ENCODE measurements at places on chromosomes 2 and 18.

- DNase-seq, result no peak
Observed at GRCh38 chr2:45114221-45114955, 105.1 kb upstream of the SIX2 start.

- DNase-seq, result no peak
Observed at GRCh38 chr2:227513113-227513512, 41.2 kb downstream of the AGFG1 start.

- no peak for DNase-seq
Observed at GRCh38 chr18:36568487-36568886, 260.3 kb downstream of the TPGS2 start.

GRCh38 chr18:2889761-2890192 is 43.0 kb downstream of the EMILIN2 start:
- no peak for DNase-seq

- DNase-seq, result no peak
Observed at GRCh38 chr18:42574871-42575270, 540.6 kb downstream of the RIT2 start.

DNA sequence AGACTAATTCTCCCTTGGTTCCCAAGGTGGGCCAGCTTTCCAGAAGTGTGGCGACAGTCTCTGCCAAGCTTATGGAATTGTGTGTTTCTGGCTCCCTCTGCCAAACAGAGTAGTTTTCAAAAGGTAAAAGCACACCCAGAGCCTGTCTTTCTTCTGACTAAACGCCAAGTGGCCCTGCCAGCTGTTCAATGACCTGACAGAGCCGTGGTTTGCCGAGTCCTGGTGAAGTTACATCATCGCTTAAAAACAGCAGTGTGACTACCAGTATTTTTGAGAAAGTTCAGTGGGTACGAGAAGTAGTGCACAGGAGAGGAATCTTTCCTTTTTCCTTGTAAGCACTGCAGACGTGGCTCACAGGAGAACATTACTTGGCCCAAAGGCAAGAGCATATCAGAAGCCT is 1.9 kb downstream of the PER2 start:
- no peak for DNase-seq

DNA sequence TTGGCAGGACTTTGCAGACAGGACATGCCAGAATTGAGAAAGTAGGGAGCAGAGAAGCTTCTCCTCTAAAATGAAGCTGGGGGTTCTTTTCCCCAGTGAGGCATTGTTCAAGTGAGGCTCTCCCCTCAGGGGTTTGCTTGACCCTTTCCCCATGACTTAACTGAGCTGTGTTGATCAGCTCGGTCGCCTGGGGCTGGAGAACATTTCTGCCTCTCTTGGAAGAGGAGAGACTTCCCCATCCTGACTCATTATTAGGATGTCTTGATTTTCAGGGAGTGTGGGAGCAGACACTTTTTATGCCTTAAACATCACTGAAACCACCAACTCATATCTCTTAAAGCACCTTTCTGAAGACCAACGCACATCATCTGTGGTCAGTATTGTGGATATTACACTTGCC is 27.9 kb upstream of the GLI2 start:
- no peak for DNase-seq

GRCh38 chr2:214377286-214377624 is 33.6 kb upstream of the VWC2L start:
- no peak for DNase-seq

GRCh38 chr2:45857867-45858520 is 206.5 kb downstream of the PRKCE start:
- DNase-seq, result no peak

DNA sequence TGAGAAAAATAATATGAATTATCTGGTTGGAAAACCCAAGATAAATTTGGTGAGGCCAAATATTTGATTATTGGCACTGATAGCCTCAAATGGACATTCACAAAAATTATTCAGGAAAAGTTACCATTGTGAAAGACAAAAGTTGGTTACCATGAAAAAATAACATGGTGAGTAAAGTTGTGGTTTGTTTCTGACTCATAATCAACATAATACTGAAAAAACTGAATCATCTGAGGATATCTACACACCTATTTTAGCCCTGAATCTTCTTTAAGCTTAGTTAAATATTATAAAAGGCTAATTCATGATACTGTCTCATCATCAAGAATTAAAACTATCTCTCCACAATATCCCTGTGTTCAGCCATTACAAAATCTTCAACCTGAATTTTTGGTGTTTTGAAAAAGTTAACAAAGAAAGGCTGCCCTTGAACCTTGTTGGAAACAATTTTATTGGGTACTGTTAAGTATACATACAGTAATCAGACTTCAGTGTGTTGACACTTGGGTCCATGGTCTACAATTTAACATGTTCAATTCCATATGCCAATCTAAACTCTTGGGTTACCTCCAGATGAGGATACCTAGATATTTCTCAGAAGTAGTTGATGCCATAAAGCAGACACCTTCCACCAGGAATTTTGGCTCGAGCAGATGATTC is 607.5 kb upstream of the SLC39A10 start:
- DNase-seq, result no peak

DNA sequence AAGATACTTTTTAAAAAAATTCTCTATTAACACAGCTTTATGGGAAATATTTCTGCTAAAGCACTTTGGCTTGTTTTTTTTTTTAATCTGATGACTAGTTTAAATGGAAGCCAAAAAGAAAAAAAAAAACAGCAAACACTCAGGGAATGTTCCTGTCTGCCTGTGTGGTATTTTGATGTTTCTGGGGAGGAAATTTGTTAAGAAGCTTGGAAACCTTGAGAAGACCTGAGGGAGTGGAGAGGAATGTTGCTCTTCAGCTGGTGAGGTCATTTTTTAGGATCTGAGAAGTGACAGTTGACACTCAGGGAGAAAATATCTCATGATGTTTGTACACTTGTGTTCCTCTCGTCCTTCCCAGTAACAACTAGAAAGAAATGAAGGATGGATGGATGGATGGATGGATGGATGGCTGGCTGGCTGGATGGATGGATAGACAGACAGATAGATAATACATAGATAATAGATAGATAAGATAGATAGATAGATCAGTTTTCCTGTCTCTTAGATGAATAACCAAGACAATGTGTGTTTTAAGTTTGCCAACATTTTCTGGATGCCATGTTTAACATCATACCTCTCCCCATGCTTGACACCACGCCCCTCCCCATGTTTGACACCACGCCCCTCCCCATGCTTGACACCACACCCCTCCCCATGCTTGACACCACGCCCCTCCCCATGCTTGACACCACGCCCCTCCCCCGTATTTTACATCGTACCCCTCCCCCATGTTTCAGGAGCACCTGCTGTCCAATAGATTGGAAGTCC is 84.8 kb downstream of the CTIF start:
- DNase-seq, result no peak

GRCh38 chr18:2254977-2255376 is 316.3 kb downstream of the METTL4 start:
- no peak for DNase-seq

- DNase-seq, result no peak
Observed at GRCh38 chr2:182049372-182050148, 63.9 kb downstream of the PPP1R1C start.

DNA sequence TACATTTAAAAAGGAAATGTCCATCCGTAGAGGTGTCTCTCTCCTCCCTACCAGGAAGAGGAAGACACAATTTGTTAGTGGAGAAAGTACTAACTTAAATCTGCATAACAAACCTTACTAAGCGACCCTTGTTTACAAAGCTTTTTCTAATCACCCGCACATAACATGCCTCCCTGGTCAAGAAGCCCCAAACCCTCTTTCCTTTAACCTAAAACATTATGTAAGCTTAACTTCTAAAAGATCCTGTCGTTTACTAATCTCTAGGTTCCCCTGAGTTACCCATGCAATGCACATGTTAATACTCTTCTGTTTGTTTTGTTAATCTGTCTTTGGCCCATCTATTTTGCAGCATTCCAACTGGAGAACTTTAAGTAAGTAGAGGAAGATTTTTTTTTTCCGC is 630.3 kb upstream of the NRXN1 start:
- no peak for DNase-seq

DNA sequence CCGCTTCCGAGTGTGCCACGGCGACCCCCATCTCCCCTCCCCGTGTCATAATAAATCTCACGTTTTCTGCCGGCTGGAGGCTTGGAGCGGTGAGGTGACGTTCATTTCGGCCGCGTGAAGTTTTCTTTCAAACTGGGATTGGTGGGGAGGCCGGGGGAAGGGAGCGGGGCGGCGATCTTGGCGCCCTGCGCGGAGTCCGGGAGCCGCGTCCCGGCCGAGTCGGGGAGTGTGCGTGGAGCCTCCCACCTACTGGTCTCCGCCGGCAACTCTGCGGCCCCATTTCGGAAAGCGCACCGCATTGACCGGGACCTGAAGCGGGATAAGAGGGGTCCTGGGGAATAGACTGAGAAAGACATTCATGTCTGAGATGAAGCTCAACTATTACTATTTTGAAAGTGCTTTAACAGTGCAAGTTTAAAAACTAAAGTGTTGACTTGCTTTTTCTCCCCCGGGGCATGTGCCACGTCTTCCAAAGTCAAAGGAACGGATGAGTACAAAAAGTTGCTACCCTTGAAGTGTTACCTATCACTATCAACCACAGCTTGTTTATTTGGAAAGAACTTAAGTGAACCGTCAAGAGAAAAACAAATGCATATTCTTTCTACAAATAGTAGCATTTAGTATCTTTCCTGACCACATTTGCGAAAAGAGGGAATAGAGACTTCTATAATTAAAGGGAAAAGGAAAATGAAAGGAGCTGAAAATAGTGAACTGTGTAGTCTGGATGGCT is 818 bp upstream of the IKZF2 start:
- DNase-seq, result peak; percentile 10

- no peak for DNase-seq
Observed at GRCh38 chr18:49768051-49768391, 45.3 kb downstream of the ACAA2 start.

- DNase-seq, result no peak
Observed at GRCh38 chr2:202510911-202511310, 123.9 kb upstream of the FAM117B start.

- no peak for DNase-seq
Observed at GRCh38 chr18:76687304-76687962, 134.9 kb upstream of the ZNF236 start.

- DNase-seq, result no peak
Observed at GRCh38 chr2:188042412-188042811, 249.3 kb upstream of the GULP1 start.

DNA sequence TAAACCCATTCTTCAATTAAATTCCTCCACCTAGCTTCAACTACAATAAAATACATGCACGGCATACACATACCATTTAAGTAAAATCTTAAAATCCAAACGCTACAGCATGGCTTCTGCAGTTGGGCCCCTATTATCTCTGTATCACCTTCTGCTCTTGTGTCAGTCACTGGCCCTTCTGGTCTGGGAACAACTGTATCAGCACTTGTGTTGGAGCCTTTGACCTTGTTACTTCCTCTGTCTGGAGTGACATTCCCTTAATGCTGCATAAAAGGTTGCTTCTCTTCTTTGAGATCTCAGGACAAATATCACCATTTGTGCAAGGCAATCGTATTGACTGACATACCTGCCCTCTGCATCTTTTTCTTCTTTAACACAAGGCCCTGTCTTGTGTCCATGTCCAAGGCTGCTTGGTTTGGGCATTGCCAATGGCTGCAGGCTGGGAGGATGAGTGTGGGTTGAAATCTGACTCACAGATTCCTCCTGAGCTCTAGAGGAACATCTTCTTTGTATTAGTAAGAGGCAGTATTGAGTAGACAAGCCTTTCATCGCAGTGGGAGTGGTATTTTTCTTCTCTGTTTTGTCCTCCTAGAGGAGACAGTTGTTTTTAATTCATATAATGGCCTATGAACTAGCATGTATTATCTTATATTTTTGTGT is 267.8 kb upstream of the TRIB2 start:
- DNase-seq, result no peak

DNA sequence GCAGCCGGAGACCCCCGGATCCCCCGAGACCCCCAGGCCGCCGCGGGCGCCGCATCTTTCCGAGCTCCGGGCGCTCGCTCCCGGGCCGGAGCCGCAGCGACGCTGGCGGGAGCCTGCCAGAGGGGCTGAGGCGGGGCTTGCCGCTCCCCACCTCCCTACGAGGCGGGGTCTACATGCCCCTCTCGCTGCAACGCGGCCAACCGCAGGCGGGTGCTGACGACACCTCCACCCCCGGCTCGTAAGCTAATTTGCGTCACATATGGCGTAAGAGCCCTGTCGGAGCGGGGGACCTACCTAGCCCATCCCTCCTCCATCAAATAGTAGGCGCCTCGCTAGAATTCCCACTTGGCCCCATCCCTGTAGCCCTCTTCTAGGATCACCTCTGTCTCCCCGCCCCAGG is at the start of gene PTPRN:
Gene PTPRN (minus strand): TSS at position 124 of the 400 bp plus-strand sequence. CDS start 69 bp downstream, at position 55.
- no peak for DNase-seq

- DNase-seq, result no peak
Observed at GRCh38 chr2:9060819-9061218, 57.3 kb upstream of the MBOAT2 start.

DNA sequence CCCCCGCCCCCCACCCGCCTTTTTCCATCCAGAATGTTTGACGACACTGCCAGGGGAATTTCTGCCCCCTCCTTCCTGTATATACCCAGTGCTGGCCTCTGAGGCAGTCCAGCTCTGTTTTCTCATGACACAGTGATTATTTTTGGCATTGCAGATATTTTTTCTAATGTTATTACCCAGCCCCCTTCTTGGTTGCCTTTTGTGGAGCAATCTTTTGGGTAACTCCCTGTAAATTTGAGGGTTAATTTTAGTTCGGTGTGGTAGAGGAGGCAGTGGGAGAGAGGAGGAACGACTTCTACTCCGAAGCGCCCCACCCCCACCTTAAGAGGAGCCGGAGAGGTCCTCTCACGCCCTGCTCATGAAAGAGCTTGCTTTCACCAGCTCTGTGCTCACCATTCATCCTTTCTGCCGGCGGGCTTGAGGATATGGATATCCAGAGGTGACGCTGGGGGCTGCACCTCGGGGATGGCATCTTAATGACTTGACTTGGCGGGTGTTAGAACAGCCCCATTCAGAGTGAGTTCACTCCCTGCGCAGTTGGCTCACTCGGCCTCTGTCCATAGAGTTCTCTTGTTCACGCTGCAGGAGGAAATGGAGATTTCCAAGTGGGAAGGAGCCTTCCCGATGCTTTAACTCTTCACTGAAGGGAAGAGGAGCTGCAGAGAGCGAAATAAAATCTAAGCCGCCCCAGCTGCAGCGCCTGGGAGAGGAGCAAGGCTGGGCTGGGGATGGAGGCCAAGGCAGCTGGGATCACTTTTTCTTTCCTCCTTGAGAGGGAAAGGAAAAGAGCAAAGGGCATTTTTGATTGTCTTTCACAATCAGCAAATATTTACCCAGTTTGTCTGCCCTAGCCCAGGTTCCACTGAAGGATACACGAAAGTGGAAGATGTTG is 38.4 kb downstream of the EPAS1 start:
- no peak for DNase-seq

DNA sequence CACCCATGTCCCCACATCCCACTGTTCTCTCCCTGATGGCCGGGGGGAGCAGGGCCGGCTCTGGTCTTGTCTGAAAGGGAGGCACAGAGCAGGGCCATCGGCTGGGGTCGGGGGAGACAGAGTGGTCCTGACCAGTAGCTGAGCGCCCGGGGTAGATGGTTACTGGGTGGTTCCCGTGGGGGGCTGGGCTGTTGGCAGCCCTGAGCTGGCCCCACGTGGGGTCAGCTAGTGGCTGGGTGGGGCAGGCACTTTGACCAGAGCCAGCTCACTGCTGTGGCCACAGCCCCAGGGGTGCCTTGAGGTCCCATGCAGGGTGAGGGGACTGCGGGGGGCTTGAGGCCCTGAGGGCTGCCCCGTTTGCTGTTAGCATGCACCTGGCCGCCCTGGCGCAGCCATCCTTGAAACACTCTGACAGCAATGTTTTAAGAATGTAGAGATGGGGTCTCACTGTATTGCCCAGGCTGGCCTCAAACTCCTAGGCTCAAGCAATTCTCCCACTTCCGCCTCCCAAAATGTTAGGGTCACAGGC is 12.3 kb upstream of the NEU4 start:
- DNase-seq, result no peak

GRCh38 chr2:65598264-65598663 is 165.9 kb upstream of the SPRED2 start:
- no peak for DNase-seq

Data from activated T-cell treated with anti-CD3 and anti-CD28 coated beads for 4 hours (primary cell).